ENCODE measurements at places on chromosomes 2 and 18.

GRCh38 chr18:59416818-59417217, 57.8 kb upstream of the LMAN1 start:
- DNase-seq: no peak

DNA sequence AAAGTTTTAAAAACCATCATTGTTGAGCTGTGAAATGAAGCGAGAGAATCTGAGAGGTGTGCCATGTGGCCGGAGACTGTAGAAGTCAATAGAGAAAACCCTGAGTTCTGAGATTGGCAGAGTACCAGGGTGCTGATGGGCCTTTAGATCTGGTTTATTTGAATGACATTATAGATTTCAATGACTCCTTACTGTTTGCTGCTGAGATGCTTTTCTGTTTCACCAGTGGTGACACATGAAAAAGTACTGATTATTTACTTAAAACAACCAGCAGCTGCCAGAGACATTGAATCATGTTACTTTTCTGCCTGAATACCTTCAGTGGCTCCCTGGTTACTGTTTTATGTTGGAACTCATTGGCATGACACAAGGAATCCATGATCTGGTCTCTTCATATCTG, 602.7 kb upstream of the ZNF804A start:
- peak; percentile 12 for DNase-seq

DNA sequence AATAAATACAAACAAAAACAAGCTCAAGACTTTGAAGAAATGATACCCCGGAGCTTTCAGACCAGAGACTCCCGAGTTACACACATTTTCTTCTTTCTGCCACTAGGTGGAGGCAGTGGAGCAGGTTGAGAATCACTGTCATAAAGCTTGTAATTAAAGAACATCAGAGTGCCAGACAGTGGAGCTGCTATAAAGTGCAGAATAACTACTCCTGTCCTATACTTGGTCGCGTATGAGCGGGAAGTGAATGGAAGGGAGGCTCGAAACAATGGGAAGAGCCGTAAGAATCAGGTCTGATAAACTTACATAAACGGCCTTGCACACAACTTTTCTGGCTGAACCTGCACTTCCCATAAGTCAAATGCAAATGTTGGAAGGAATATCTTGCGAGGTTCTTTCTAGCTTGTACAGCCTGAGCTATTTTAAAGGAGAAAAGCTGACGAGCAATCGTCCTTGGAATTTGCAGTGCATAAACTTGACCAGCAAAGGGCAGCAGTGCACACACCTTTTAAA, 189.0 kb downstream of the RPIA start:
- DNase-seq: peak; percentile 73

GRCh38 chr2:157840568-157841156, 35.5 kb downstream of the ACVR1 start:
- DNase-seq: no peak

- no peak for DNase-seq
Observed at GRCh38 chr2:202249521-202250253, 11.3 kb upstream of the SUMO1 start.

Measured in RKO (cell line).